ENCODE measurements at places on chromosomes 1 and 21.

DNA sequence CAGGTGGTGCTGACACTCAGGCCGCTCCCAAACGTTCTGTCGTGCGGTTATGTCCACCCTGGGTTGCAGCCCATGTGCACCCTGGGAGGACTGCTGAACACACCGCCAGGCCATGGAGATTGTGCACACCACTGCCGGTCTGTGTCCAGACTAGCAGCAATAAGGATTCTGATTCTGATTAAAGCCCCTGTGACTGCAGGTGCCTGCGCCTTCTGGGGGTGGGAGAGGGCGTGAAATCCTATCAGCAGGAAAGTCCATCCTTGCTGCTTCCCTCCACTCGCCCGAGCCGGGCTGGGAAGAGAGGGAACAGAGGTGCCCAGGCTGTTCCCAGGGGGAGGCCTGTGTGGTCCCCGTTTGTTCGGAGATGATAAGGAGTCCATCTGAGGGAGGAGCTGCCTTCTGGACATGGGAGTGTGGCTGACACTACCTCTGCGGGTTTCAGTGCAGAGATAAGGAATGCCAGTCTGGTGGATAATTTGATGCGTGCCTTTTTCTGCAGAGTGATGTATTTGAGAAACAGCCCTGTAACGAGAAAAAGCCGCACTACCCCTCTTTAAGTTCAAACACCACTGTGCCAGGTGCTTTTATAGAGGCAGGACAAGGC lies 41.2 kb downstream of the BACE2 start:
- DNase-seq, result no peak

GRCh38 chr1:23576338-23577055 lies 17.2 kb upstream of the ID3 start:
- DNase-seq, result no peak

DNA sequence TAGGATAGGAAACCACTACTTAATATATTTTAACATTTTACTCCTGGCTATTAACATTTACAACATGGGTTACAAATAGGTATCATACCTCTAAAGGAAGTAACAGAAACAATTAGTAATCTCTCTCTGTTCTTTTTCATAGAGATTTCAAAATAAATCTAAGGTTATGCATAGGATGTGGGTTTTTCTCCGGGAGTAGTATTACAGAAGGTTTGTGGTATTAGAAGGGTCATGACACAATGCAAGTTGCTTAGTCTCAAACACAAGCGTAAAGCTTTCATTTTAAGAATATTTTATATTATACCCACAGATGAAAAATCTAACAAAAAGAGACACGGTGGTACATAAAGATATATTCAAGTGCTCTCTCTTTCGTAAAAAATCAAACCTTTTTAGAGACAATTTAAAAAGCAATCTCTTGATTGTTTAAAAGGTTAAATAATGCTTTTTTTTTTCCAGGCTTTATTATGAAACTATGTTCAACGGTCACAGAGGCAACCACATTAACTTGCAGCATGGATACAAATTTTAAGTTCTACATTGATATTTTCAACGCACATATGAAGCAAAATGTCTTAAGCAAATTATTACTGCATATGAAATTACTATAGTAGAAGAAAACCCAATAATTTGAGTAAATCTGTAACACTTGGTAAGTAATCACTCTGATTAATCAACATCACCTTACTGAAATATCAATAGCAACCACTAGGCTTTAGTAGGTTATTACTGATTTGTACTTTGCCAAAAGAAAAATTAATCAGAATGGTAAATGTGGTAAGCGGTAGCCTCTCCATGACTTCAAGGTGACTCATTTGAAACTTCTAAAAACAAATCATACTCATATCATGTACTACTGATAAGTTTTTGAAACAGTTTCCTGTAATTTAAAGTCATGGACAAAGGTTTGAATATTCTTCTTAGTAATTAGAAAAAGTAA lies 97.4 kb upstream of the GFI1 start:
- no peak for DNase-seq

DNA sequence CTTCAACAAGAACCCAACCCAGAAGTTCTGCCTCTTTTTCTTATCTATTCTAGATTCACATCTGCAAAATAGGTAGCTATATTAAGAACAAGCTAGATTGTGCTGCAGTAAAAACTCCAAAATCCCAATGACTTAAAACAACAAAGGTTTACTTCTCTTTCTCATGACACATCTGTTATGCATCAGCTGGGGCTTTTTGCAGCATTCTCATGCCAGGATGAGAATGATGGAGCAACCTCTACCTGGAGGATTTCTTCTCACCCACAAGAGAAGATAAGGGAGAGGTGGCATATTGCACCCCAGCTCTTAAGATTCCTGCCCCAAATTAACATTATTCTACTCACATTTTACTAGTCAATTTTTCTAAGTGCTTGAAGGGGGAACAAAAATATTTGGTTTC lies 152.3 kb upstream of the SPAG17 start:
- DNase-seq, result no peak

DNA sequence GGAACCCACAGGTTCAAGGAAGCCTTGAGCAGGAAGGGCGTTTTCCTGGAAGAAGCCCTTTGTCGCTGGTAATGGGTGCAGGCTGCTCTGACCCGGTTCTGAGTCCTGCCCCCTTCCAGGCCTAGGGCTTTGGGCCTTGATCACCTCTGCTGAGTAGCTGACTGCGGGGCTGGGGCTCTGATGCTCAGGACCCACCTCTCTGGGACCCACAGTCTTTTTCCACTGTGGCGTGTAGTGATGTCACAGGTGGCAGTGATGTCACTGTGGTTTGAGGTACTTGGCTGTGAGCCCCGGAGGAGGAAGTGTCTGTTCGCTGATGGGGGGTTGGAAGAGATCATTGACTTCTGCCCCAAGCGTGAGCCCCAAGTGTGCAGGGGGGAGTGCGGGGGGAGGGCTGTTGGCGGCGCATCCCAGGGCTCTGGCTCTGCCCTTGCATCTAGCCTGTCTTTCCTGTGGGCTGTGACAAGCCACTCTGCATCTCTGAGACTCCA lies 6.9 kb downstream of the TNFRSF1B start:
- DNase-seq, result no peak

All from putamen (tissue), 1 donor.